ENCODE measurements at places on chromosomes 6 and 20.

GRCh38 chr20:57451795-57452661 is 60.8 kb downstream of the RBM38 start:
- DNase-seq, result no peak

DNA sequence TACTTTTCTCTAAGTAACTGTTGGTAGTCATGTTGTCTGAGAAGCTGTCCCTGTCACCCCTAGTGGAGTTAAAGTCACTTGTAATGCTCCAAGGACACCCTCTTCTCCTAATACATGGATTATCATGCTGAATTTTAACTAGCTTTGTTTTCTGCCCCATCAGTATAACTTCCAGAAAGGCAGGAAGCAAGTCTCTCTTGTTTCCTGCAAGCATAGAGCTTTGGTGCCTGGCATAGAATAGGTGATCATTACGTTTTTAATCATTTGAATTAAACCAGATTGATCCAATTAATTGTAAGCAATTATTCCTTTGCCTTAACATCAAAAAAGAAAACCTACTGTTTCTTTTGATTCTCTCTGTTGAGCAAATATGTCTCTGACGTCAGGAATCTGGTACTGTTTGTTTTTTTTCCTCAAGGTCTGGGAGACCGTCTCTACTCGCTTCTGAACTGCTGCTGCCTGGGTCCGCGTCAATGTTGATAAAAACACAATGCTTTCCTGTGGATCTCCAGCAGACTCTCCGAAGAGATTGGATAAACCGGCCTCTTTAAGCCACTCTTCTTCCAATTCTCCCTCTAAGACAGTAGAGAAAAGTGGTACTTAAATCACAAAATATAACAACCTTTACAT is 71.8 kb downstream of the ARHGAP18 start:
- no peak for DNase-seq

DNA sequence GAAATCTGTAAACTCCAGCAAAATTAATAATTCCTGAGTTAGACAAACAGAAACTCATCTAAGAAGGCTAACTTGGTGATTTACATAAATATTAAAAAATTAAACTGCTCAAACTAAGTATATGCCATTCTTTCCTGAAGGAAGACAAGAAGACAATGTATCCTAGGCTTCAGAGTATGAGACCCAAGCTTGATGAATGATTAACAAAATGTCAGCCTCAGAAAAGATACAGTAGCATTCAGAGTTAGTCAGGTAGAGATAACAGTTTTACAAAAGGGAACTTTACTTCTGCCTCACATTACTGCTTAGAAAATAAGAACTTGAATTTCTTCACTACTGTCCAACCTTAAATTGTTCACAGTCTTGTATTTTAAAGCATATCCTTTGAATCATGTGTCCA is 12.0 kb downstream of the CSNK2A1 start:
- no peak for DNase-seq

GRCh38 chr6:24332317-24332716 is 25.5 kb downstream of the DCDC2 start:
- peak; percentile 28 for DNase-seq

- no peak for DNase-seq
These were observed 6.7 kb downstream of the APMAP start for GRCh38 chr20:24985802-24986201.

DNA sequence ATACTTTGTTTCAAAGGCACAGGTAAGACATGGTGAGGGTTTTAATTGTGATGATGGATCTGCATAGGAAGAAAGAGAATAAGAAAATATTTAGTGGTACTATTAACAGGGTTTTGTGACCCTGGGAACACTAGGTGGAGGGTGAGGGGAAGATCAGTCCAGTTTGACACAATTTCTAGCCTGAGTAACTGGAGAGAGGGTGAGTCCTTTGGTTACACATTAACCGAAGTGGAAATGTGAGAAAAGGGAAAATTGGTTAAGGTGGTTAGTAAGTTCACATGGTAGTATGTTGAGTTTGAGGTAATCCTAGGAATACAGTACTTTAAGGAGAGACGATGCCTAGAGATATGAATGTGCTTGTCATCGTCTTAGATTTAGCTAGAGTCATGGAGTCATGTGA is 54.8 kb upstream of the POU3F2 start:
- no peak for DNase-seq

DNA sequence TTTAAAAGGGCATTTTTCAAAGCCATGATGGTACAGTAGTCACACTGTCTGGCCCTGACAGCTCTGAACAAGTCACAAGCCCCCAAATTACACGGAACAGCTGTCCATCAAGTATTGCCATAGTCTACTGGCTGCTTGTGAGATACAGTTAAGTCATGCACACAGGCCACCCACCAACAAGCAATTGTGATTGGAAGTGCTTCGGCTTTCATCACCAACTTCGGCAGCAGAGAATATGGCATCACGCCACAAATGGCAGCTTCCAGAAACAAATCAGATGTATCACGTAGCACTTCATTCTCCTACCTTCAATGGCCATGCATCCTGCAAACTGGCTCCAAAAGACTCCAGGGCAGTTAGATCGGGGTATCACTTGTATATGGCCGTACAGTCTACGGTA is 160.5 kb downstream of the PTPRT start:
- DNase-seq, result no peak

DNA sequence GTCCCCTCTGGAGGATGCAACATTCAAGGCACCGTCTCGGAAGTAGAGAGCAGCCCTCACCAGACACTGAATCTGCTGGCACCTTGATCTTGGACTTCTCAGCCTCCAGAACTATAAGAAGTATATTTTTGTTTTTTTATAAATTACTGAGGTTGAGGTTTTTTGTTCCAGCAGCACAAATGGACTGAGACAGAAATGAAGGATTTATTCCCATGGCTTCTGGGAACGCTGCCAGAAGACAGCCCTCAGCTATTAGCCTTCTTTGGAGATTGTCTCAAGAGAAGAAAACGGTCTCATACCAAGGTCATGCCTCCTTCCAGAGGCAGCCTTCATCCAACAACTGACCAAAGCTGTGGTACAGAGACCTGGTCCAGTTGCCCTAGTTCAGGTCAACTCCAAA is 85.4 kb downstream of the CHMP4B start:
- DNase-seq, result no peak

- DNase-seq, result no peak
These were observed 23.1 kb downstream of the TRAM2 start for GRCh38 chr6:52553719-52554118.

DNA sequence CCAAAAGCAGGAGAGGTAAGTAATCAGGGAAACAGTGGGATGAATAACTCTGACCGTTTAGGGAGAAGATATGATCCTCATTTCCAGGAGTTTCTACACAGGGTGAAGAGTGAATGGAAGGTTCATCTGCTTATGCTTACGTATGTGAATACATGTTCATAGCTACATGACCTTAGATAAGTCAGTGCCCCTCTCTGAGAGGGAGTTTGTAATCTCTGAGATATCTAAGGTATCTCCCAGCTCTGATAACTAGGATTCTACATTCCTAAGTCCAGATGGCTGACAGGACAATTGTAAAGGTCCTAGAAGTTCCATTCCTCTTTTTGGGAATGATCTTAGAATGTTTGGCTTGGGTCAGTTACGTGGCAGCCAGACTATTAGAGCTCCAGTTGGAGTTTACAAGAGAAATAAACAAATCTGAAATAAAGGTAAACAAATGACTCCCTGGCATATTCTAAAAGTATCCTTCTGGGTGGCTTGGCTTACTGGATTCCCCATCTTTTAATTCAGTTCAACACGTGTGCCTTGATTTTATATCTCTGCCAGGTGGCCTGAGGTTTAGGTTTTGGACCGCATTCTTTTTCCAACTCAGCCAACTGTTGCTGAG is 15.8 kb downstream of the PROCR start:
- DNase-seq, result no peak

- no peak for DNase-seq
These were observed 9.9 kb downstream of the ECI2 start for GRCh38 chr6:4125500-4125899.

DNA sequence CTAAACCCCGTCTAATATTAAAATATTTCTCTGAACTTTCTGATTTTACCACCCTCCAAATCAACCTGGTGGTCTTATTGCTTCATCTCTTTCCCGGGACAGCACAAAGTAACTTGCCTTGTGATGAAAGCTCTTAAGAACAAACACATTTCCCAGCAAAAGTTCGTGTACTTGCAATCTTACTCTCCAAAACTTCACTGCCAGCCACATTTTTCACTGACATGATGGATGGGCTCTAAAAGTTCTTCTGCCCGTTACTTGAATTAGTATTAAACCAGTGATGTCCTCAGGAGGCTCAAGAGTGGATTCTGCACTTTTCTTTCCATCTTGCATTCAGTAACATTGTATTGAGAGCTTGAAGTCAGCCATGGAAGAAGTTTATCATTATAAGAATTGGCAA is 731.6 kb upstream of the GJE1 start:
- no peak for DNase-seq

- DNase-seq, result no peak
These were observed 179.2 kb downstream of the PREX1 start for GRCh38 chr20:48648482-48649051.

GRCh38 chr6:24149296-24149695 is 23.3 kb downstream of the NRSN1 start:
- DNase-seq, result no peak

DNA sequence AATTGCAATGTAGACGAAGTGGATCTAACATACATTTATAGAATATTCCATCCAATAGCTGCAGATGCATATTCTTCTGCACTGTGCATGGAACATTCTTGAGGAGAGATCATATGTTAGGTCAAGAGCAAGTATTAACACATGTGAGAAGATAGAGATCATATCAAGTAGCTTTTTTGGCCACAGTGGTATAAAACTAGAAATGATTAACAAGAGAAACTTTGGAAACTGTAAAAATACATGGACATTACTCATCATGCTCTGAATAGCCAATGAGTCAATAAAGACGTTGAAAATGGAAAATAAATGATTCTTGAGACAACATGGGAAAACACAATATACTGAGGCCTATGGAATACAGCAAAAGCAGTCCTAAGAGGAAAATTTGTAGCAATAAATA is 94.2 kb downstream of the STXBP5 start:
- DNase-seq, result no peak

- DNase-seq, result peak; percentile 32
These were observed 193.0 kb downstream of the ZFAND3 start for GRCh38 chr6:38012573-38012972.

DNA sequence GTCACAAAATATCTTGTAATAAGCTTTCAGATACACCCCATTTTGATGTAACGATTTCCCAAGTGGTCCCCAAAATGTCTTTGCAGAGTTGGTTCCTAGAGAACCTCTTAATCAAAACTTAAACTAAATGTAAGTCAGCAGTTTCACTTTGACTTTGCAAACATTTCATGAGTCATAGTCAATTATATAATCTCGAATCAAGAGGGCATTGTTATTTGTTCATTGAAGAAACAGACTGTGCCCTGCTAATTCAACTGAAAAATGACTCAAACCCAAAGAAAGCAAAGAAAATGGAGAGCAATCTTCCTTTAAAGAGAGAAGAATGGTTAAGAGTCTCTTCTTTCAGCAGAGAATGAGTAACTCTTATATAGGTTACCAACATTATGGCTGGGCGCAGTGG is 58.3 kb downstream of the IPCEF1 start:
- no peak for DNase-seq

DNA sequence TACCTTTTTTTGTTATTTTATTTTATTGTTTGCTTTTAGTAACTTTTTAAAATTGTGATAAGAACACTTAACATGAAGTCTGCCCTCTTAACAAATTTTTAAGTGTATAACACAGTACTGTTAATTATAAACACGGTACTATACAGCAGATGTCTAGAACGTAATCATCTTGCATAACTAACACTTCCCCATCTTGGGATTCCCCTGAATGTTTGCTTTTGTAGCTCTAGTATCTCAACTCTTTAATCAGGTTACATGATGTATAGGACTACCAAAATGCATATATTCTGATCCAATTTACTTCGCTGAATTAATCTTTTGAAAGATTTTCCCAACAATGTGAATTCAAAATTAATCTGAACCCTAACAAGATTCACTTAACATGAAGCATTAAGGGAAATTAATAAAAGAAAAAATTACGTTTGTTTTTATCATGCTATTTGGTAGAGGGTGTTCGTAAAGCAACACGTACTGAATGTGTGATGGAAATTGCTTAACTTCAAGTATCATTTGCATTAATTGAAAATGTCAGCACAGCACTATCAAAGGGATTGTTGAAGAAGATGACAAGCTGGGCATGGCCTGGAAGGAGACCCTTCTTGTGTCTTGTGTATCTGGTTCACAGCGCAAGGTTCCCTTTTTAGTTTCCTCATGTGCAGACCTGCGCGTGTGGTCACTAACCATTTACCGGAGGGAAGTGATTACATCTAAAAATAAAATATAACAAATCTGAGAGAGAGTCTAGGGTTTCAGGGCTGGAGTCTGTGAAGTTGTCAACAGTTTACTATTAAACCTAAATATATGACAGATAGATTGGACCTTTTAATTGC is 15.2 kb downstream of the COL19A1 start:
- DNase-seq, result no peak

GRCh38 chr6:12656906-12657305 is 59.7 kb upstream of the PHACTR1 start:
- DNase-seq, result no peak

DNA sequence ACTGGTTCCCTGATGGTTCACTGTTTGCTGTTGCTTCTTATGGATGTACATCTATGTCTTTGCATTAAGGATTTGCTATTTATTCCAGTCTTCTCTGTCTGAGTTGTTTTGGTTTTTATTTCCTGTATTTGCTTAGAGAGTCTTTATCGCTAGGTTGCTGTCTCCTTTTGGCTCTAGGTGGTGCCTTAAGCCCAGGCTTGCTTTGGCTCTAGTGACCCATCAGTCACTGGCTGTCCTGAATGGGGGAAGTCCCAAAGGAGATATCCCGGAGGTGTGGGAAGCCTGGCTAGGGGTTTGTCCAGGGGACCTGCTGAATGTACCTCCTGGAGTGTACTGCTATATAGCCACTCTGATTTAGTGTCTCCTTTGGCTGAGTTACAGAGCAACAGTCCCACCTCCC is 53.4 kb downstream of the MCHR2 start:
- no peak for DNase-seq

DNA sequence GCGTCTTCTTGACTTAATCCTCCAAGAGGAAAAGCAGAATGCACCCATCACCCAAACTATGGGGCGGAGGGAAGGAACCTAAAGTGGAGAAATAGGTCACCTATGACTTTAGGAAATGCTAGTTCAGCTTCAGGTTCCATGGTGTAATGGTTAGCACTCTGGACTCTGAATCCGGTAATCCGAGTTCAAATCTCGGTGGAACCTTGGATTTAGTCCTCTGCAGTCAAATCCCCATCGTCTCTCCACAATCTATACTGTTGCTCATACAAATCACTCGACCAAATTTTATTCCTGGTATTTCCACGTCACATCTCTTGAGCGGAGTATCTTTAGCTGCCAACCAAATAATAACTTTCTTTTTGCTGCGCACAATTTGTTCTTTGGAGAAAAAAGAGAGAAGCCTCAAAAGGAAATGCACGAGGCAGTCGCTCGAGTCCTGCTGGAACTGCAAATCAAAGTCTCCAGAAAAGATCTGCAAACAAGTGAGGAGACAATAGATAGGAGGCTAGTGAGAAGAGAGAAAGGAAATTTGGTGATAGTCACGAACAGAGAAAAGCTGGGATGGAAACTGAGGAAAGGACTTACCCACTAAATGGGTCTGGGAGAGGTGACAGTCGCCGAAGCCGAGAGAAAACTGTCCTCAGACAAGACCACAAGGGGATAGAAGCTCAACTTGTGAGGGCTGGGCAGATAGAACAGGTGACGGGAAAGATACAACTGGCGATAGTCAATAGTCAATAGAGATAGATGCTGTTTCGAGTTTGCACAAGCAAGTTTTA is 16.6 kb downstream of the POM121L2 start:
- peak; percentile 60 for DNase-seq

- DNase-seq, result no peak
These were observed 103.4 kb upstream of the FRMD1 start for GRCh38 chr6:168182366-168182765.

GRCh38 chr6:106005013-106005412 is 81.1 kb upstream of the PRDM1 start:
- no peak for DNase-seq

All from SW480 (cell line).